ENCODE measurements at places on chromosomes 13 and 19.

DNA sequence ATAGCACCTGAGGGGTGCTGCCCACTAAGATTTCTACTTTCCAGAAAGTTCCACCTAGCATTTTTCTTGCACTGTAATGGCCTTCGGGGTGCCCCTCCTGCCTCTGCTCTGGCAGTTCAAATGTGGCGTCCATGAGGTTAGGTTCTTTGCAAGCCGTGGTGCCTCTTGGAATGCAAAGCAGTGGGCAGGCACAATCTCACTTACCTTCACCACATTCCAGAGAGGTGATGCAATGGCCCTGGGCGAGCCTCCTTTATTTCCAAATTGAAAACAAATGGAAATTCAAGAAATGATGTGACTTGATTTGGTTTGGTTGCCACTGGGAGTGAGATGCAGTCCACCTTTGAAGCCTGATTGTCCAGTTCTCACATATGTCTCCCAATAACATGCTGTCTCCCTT, 46.9 kb downstream of the FGF9 start:
- no peak for DNase-seq

- DNase-seq = peak; percentile 35
These were observed 158.2 kb downstream of the NALCN start for GRCh38 chr13:101258071-101258470.

DNA sequence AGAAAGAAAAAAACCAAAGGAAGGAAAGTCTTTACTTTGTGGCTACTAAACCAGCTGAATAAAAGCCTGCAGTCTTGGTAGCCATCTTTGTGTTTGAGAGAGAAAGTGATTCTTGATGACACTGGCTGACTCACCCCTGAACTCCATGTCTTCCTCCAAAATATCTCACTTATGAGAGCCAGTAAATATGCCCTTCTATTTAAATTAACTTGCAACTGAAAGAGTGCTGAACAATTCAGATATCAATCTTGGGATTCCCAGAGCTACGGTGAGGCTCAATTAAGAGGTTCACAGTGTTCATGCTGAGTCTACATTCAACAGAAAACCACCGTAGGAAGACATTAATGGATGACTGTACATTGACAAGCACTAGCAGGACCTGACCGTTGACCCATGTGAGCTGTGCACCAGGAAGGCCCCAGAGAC, 57.9 kb downstream of the KCTD12 start:
- no peak for DNase-seq

- no peak for DNase-seq
These were observed 870 bp downstream of the SPIB start for GRCh38 chr19:50419580-50420035.

GRCh38 chr19:51709575-51709974, 14.2 kb downstream of the HAS1 start:
- DNase-seq = no peak

GRCh38 chr19:39871886-39872866, 26.0 kb upstream of the FBL start:
- DNase-seq = no peak

- DNase-seq = no peak
These were observed 39.0 kb upstream of the IGSF23 start for GRCh38 chr19:44574186-44574950.

- no peak for DNase-seq
These were observed 4.1 kb downstream of the MAB21L1 start for GRCh38 chr13:35472323-35472881.

DNA sequence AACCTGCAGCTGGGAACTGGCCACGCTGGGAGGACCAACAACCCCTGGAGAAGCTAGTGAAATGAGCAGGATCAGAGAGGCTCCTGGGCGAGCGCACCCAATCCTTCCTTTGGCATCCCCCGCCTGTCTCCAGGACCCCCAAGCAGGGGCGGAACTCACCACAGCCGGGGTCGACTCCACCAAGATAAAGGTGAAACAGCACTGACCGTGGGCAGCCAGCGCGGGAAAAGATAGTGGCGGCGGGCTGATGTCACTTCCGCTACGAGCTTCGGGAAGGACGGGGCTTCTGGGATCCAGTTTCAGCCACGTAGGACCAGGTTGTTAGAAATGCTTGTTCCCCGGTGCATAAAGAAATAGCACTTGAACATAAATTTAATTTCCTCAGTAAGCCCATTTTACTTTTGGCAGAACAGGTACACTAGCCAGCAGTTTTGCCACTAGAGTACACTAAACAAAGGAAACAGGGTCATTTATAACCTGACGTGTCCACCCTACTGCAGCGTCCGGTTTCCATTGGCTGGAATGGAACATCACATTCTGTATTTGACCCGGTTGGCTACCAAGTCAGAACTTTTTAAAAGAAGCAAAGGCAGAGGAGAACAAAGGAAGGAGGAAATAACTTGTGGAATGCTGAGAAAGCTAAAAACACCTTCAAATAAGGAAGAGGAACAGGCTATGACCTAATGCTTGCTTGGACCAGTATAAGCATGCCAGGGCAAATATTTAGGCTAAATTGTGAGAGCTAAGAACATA, 25.5 kb upstream of the ZNF562 start:
- DNase-seq = no peak

- DNase-seq = no peak
These were observed 6.4 kb downstream of the ISYNA1 start for GRCh38 chr19:18431351-18432197.

DNA sequence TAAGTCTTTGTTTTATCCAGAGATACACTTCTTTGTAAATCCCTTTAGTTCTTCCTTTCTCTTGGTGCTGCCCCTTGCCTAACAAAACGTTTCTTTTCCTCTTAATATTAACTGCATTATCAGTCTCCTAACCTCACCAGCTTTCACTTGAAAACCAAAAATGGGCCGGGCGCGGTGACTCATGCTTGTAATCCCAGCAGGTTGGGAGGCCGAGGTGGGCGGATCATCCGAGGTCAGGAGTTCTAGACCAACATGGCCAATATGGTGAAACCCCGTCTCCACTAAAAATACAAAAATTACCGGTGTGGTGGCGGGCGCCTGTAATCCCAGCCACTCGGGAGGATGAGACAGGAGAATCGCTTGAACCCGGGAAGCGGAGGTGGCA, 329.8 kb upstream of the MIR17HG start:
- DNase-seq = peak; percentile 56

DNA sequence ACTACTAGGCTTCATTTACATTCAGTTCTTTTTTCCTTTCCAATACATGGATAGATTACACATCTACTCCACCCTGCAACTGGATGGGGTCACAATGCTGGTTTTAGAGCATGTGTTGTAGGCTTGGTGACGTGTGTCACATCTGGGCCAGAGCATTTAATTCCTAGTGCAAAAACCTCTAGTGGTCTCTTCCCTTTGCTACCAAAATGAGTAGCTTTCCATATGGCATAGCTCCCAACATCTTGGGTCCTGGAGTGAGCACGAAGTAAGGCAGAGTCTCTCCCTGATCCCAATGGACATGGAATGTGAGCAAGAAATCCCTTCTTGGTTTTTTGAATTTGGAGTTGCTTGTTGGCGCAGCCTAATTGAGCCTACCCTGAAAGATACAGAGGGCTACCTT, 51.7 kb downstream of the TNFSF11 start:
- no peak for DNase-seq

DNA sequence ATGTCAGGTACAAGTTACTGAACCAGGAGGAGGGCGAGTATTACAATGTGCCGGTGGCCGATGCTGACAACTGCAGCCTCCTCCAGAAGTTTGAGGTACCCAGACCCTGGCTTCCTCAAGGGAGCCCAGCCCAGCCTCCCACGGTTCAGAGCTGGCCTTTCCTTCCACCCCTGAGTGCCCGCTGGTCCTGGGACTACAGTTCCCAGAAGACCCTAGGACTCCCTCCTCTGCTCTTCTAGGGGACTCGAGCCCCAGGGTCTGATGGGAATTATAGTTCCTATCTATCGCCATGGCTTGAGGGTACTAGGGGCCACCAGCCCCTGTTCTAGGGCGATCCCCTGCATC, 11.0 kb downstream of the PRKCG start:
- DNase-seq = peak; percentile 35

DNA sequence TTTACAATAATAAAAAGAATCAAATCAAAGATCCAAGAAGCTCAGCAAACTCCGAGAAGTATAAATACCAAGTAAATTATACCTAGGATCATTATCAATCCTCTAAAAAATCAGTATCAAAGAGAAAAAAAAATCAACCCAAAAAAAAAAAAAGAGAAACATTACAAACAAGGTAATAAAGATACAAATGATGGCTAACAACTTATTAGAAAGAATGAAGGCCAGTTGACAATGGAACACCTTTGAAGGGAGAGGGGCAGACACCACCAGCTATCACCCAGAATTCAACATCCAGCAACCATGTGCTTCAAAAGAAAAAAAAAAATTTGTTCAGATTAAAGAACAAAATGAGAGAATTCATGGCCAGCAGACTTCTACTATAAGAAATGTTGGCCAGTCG, 77.2 kb downstream of the ABCC4 start:
- DNase-seq = no peak

- DNase-seq = no peak
These were observed 44.3 kb upstream of the SLC15A1 start for GRCh38 chr13:98796798-98797197.

- DNase-seq = no peak
These were observed 36.4 kb downstream of the TEX26 start for GRCh38 chr13:30968846-30969245.

- DNase-seq = no peak
These were observed 5.8 kb upstream of the TLE2 start for GRCh38 chr19:3034656-3035541.

- DNase-seq = no peak
These were observed 153.4 kb downstream of the DPF1 start for GRCh38 chr19:38070573-38070972.

DNA sequence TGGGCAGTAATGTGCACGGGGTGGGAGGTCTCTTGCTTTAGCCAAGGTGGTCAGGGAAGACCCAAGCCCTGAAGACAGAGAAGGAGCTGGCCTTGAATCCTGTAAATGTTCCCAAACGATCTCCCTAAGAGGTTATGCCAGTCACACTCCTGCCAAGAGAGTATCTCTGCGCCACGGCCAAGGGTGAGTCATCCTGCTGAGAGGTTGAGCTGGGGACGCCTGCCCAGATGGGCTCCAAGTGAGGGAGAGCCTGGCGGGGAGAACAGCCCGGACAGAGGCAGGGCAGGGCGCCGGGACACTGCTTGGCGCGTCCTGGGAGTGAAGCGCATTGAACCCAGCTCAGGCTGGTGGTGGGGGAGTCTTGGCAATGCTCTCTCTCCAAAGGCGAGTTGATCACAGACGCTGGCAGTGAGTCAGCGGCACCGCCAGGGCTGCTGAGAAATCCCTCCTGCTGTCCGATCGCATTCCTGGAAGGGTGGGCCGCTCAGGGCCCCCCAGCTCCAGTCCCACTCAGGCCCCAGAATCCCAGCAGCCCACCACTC, 16.4 kb downstream of the SULT2B1 start:
- DNase-seq = peak; percentile 46

DNA sequence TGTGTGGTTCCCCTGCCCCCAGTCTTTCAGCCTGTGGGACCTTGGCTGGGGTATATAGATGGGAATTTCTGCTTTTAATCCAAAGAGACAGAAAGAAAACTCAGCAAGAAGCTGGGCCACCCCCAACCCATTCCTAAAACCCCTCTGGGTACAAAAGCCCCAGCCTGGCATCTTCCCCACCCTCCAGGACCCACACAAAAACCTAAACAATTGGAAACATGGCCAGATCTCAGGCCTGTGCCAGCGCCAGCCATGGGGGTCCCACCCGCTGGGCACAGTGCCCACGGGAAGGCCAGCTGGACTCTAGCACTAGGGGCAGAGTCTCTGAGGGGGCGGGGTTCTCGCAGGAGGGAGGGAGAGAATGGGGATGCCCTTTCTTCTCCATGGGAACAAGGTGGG, 8.6 kb downstream of the LYL1 start:
- DNase-seq = no peak

- DNase-seq = no peak
These were observed 23.2 kb upstream of the EEF1AKMT1 start for GRCh38 chr13:20796791-20797508.

GRCh38 chr19:20237773-20238623, 71.0 kb downstream of the ZNF486 start:
- peak; percentile 62 for DNase-seq

DNA sequence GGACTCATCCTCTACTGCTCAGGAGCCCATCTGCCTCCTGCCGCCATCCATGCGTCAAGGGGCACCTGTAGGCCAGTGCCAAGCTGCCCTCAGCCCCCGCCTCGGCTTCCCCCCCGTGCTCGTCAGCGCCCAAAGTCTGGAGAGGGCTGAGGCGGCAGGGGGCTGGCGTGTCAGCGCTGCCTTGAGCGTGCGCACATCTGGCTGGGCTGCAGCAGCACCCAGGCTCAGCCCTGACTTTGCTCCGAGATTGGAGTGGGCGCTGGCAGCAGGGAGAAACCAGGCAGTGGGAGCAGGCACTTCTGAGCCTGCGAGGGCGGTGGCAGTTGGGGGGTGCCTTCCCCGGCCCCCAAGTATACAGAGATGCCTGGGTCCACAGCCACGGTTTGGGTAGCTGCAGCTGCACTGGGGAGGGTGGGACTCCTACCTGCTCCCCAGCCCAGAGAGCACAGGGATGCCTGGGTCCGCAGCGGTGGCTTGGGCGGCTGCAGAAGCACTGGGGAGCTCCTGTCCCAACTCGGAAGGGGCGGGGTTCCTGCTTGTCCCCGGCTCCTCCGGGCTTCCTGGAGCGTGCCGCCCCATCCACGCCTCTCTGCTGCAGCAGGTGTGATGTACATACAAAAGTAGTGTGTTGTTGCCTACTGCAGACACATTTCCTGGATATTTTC, 44.8 kb upstream of the LPAR6 start:
- no peak for DNase-seq

DNA sequence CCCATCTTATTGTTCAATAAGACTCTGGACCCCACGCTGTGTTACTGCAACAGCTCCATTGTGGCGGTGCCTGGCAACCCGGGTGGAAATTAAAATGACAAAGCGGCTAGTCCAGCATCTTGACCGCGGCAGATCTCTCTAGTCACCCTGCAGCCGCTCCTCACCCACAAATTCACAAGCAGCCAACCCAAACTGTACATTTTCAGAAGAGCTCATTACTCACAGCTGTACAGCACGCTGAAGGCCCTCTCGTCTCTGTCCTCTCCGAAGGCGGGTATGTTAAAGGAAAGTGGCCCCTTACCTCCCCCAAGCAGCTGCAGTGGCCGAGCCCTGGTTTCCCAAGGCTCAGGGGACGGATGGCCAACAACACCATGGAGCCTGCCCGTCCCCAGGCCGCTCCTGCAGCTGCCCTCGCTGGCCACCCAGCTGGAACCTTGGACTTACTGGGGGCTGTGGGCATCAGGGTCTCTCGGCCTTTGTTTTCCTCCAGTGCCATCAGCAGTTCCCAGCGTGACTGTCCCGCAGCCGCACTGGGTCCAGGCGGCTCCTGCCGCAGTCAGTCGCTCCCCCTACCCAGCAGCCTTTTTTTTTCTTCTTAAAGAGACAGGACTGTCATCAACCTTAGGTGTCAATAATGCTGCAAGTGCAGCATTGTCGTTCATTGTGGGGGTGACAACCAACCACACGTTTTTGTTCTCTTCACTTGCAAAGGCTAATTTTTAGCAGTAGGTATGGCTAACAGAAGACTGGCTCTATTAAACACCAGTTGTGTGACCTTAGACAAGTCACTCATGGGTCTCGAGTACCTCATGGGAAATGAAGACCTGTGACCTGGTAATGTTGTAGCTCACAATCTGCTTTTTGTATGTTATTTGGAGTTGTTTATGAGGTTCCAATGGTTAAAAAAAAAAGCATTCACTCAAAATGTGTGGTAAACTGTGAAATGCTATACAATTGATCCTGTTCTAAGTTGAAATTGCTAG, at the start of gene SACS:
Gene SACS, minus strand, starts transcription at position 532 of the 983 bp plus-strand sequence. CDS start 22,463 bp downstream, outside the sequence.
- peak; percentile 37 for DNase-seq
